CD4-positive, alpha-beta T cell treated with Interleukin-6 at 100 ng/mL for 8 hours (primary cell): ENCODE measurements at places on chromosomes 7 and 10.
A peak's percentile ranks its signal among the peaks of the same experiment; 100 is the strongest.

DNA sequence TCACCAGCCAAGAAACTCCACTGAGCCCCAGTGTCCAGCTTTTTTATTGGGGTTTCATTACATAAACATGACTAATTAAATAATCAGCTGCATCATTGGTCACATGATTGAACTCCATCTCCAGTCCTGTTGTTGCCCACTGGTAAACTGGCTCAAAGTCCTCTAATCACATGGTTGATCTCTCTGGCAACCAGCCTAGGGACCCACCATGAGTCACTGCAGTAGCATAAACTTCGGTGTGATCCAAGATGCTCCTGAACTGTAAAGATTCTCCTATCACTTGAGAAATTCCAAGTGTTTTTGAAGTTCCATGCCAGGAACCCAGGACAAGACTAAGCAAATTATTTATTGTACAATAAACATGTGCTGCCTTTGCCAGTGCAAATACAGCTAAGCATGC lies 130.4 kb upstream of the AUTS2 start:
- no peak for DNase-seq

DNA sequence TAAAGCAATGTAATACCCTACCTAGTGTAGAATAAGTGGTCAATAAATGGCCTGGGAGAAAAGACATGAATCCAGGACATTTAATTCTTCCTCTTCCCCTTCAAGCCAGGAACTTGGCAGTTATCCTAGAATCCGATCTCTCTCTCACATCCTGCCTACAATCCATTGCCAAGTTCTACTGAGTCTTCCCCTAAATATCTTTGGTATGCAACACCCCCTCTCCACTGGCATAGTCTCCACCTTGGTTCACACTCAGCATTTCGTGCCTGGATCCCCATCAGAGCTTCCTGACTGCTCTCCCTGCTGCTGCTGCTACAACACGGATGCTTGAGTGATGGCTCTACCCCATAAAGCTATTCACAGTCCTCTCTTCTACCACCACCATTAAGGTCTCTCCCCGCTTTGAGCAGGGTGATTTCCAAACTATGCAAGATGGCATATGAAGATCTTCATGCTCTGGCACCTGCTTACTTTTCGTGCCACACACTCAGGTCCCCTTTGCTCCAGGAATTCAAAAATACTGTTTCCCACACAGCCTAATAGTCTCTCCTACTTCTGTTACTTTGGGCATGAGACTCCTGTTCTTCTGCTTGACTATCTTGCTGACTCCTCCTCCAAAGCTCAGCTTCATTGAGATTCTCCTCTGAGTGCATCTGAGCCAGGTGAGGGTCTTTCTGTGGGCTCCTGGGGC lies 4.8 kb downstream of the ANK3 start:
- no peak for DNase-seq

DNA sequence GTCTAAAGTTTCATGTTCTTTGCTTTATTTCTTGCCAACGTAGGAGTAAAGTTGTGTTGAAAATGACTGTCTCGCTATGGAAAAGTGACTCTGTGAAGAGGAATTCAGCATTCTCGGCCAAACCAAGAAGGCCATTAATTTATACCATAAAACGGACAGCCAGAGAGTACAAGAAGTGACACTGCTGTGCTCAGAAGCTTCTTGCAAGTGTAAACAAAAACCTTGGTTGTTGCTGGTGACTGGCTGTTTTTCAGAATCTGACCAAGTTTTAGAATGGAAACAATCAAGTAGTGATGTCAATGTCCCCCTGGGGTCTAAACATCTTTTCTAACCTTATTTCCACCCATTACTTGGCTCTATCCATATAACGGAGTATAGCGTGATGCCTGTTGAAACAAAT lies 201.9 kb downstream of the INHBA start:
- DNase-seq: no peak

DNA sequence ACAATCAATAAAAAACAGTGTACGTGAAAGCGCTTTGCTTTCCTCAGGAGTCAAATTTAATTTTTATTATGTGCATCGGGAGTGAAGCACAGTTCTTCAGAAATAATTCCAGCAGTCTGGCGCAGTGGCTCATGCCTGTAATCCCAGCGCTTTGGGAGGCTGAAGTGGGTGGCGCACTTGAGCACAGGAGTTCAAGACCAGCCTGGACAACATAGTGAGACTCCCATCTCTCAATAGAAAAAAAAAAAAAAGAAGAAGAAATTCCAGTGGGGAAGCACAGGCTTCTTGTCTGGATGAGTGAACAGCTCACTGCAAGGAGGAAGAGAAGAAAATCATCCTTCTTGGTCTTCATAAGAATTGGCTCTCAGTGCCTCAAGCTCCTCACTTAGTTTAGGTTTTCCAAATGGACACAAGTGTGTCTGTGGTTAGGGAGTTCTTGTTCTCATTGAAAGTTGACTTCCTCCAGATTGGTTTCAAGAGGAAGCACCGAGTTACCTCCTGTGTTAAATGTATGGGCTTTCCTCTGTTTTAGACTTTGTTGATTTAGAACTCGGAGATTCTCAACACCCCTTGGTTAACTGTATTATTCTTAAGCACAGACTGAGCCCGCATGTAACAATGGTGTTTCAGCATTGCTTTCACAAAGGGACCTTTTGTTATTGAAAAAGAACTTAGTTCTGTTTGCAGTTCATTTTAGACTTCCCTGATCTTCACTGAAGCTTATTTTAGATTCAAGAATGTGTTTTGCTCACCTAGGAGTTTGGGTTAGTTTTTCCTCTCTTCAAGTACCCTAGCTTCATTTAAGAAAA lies 28.0 kb downstream of the LMTK2 start:
- no peak for DNase-seq

- DNase-seq: no peak
Measured at GRCh38 chr10:71615538-71616329, 103.8 kb downstream of the C10orf105 start.

DNA sequence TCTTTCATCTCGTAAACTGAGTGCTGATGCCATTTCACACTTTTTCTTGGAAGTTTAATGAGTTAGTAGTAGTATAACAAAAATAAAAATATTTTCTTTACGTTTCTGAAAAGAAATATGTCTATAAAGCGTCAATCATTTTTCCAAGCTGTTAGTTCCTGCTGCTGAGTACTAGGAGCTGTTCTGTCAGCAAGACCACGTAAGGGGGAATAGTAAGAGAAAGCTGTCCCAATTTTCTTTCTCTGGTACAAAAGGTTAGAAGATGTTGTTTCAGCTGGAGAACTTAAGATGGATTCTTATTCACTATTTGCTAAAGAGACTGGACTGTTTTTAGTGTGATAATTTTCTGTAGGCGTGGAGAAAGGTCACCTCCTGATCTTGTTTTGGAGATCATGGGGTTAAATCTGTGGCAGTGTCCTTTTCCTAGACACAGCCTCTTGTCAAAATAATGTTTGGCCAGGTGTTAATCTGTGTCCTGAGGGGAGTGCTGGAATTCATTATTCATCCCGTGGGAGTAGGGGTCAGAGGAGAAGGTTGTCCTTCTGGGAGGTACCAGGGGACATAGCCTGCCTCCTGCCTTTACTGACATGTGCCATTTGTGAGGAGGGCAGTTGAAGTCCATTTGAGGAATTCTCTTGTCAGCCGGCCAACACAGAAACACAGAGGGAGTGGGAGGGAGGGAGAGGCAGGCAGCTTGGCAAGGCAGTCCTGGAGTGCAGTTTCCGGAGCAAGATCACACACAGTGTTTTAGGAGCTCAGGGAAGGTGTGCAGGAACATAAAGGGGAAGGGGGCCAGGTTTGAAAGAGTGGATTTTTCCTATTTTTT lies 368.7 kb downstream of the AUTS2 start:
- no peak for DNase-seq

GRCh38 chr10:72334825-72335393 lies 19.8 kb downstream of the DNAJB12 start:
- DNase-seq: peak; percentile 81

DNA sequence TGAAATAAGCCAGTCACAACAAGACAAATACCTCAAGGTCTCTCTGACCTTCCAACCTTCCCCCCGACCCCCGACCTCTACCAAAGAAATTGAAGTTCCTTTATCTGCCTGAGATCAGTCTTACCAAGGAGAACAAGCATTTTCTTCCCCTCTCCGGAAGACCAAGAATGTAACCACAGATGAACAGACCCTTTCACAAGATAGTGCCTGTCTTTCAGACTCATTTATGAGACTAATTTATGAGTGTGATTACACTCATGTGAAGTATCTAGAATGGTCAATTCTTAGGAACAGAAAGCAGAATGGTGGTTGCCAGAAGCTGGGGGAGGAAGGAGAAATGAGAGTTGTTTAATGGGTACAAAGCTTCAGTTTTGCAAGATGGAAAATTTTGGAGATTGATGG lies 108.9 kb upstream of the MKLN1 start:
- no peak for DNase-seq

- DNase-seq: no peak
Measured at GRCh38 chr7:151978616-151979015, 22.4 kb downstream of the GALNTL5 start.
